H7 (cell line): ENCODE measurements at places on chromosomes 2 and 18.

DNA sequence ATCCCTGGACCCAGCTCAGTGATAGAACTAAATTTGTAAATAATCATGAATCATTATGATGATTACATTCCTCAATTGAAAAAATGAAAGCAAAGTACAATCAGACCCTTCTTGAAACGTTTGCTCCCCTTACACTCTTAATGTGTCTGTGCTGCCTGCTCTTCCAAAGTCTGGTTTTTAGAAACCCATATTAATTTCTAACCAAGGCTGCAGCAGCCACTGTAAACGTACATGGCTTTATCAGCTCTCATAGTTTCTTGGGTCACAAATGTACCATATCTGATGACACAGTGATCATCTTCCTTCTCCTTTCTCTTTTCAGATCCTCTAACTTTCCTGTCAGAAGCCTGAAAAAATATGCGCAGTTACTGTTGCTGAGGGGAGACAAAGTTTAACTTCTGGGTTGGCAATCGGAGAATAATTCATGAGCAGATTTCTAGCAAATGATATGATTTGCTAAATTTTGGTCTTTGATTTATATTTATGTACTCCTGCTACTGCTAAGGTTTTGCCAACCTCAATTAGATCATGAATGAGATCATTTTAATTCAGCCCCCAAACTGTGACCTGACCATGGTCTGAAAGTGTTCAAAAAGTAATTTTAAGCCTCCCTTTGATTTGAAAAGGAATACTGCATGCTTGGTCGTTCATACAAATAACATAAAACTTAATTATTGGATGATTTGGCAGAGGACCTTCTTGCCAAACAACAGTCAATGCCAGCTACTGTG is 12.3 kb downstream of the ZEB2 start:
- DNase-seq: no peak

GRCh38 chr2:147554521-147555107 is 290.2 kb upstream of the ACVR2A start:
- DNase-seq: no peak

DNA sequence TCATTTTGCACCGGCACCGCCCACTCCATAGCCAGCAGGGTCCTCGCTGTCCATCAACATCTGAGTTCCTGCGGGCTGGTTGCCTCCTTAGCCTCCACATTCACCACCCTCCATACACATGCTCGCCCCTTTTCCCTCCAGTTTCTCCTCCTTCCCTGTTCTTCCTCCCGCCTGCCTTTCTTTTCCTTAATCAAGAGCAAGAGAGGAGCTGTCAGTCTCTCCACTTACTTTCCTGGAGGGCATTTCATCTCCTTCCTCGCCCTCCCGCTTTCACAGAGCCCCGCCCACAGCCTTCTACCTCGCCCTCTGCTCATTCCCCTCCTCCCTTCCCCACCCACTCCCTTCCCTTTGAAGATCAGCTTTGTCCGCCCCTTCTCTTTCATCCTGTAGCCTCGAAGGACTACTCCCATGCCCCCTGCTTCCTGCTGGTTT is 13.8 kb upstream of the ZBTB7C start:
- DNase-seq: peak; percentile 59

DNA sequence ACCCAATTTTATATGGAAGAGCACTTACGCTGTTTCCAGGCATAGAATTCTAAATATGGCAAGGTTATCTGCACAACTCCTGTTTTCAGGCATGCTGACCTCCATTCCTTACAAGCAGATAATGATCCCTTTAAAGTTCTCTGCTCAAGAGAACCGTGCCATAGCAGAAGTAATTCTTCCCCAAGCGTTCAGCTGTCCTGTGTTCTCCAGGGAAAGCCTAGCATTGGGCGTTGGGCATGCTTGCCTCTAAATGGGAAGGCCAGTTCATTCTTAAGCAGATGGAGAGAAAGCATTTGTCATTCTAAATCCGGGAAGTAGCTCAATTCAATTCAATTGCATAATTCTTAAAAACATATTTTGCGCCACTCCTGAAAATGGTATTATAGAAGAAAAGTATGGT is 55.7 kb upstream of the EML4 start:
- no peak for DNase-seq

DNA sequence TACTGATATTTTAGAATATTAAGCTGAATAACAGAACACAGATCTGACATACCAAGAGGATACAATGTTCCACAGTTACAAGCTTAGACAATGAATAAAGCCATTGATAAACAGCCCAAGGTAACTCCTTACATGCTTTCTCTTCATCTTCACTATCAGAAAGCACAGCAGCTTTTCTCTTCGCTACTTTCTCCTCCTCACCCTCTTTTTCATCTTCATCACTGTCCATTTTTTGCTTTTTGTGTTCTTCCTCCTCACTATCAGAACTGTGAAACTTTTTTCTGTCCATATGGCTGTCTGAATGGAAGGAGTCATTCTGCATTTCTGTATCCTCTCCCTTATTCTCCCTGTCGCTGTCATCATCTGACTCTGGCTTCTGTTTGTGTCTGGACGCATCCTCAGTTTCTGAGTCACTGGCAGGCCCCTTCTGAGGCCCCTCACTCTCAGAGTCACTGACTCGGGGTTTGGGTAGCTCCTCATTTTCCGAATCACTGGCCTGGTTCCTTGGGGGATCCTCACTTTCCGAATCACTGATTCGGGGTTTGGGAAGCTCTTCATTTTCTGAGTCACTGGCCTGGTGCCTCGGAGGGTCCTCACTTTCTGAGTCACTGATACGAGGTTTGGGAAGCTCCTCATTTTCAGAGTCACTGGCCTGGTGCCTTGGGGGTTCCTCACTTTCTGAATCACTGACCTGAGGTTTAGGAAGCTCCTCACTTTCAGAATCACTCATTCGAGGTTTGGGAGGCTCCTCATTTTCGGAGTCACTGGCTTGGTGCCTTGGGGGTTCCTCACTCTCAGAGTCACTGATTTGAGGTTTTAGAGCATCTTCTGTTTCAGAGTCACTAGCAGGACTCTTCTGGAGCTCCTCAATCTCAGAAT is 21.5 kb downstream of the IWS1 start:
- DNase-seq: no peak

GRCh38 chr2:25699216-25699615 is 25.8 kb upstream of the DTNB start:
- DNase-seq: no peak

GRCh38 chr2:205482399-205483081 is 199.8 kb upstream of the NRP2 start:
- DNase-seq: peak; percentile 12

DNA sequence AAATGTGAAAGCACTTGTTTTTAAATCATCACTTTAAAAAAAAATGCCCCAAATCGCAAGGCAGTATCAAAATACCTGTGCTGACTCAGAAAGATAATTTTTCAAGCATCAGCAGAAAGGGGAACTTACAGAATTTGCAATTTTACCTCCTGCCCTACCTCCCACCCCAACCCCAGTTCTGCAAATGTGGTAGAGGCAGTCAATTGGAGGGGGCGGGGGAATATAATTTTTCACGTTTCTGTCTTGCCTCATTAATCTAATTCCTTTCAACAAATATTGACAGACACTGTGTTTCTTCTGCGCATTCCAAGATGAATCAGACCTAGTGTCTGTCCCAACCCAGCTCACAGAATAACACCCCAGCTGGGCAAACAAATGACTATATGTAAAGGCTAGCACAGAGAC is 76.8 kb downstream of the ALPK2 start:
- DNase-seq: no peak

DNA sequence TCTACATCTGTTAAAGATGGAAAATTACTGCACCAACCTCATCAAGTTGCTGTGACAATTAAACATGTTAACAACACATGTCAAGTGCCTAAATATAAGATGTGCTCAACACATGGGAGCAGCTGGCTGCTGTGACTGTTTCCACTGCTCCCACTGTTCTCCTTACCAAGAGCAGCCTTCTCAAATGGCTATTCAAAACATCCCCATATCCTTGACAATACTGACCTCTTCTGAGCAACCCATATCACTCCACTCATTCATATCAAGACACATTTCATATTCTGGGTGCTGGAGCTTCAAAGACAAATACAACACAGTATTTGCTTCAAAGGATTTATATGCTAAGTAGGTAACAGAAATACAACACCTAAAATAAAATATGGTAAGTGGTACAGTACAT is 60.3 kb downstream of the PIAS2 start:
- DNase-seq: no peak

GRCh38 chr2:239857591-239857990 is 167.6 kb downstream of the NDUFA10 start:
- no peak for DNase-seq

GRCh38 chr2:233165895-233166661 is 85.4 kb upstream of the ATG16L1 start:
- no peak for DNase-seq

DNA sequence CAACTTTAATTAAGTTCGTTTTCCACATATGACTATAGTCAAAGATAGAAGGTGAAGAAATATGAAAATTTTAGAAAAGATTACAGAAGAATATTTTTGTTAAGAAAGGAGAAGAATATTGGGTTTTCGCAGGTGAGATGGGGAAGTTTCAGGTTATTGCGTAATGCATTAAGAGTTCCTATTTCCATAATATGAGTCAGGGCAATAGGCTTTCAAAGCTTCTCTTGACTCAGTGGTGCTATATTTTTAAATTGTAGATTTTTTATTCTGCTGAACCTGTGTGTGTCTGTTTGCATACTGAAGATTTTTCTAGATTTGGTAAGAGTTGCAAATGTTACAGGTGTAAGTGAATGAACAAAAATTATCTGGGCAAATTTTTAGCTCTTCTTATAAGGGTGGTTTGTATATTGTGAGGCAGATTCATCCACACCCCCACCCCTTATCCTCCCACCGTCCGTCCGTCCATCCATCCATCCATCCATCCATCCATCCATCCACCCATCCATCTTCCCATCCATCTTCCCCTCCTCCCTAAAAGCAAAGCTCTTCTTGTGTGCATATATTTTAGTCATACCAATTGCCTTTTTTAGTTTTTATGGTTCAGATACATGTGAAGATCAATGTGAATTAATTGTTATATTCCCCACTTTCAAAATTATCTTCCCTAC is 69.6 kb downstream of the MYO1B start:
- DNase-seq: no peak

DNA sequence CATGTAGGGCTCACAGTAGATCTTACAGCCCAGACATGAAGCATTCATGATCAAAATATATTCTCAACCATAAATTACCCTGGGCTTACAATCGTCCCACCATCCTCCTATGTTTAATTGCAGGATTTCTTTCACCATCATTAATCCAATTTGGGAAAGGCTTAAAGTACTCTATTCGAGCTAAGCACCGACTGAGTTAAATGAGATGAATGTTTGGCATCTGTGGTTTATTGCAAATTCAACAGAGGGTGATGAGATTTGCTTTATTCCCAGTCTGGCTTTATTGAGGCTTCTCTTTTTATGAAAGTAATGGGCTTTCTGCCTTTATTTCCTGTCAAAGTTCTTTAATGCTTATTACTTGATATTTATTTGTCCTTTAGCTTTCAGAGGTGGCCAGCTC is 159.0 kb downstream of the METTL4 start:
- DNase-seq: no peak

DNA sequence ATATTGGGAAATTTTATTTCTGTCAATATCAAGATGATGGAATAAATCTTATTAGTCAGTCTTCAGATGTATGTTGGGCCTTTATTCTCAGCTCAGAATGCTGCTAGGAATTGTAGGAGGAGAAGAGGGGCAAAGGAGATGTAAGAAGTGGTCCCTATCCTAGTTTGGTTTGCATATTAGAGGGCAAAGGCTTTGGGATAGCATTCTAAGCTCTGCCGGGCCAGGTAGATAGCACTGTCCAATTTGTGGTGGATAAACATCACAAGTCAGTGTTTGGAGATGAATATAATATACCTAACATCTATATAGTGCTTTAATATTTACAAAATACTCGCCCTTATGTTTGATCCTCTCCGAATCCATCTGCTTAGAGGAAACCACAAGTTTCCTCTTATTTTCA is 149.2 kb downstream of the GULP1 start:
- DNase-seq: no peak

- no peak for DNase-seq
These were observed 859.3 kb upstream of the KLHL29 start for GRCh38 chr2:22525681-22526080.

DNA sequence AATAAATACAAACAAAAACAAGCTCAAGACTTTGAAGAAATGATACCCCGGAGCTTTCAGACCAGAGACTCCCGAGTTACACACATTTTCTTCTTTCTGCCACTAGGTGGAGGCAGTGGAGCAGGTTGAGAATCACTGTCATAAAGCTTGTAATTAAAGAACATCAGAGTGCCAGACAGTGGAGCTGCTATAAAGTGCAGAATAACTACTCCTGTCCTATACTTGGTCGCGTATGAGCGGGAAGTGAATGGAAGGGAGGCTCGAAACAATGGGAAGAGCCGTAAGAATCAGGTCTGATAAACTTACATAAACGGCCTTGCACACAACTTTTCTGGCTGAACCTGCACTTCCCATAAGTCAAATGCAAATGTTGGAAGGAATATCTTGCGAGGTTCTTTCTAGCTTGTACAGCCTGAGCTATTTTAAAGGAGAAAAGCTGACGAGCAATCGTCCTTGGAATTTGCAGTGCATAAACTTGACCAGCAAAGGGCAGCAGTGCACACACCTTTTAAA is 189.0 kb downstream of the RPIA start:
- no peak for DNase-seq

- no peak for DNase-seq
These were observed 68.4 kb downstream of the BCL11A start for GRCh38 chr2:60485055-60485454.

GRCh38 chr2:191721331-191721730 is 43.4 kb downstream of the NABP1 start:
- DNase-seq: no peak

DNA sequence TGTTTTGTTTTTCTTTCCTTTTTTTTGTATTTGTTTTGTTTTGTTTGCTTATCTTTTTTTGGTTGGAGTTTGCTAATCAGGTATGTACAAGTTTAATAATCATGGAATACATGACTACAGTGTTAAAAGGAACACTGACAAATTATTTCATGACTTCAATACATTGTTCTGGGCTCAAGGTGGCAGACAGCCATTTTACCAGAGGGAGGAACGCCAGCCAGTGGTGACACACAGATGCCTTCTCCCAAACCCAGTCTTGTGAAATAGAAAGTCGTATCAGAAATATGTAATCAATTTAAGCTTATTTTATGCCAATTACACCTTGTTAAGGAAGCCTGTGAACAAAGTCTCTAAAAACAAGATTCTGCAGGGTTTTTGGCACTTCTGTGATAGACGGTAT is 264.0 kb upstream of the EPHA4 start:
- DNase-seq: no peak

DNA sequence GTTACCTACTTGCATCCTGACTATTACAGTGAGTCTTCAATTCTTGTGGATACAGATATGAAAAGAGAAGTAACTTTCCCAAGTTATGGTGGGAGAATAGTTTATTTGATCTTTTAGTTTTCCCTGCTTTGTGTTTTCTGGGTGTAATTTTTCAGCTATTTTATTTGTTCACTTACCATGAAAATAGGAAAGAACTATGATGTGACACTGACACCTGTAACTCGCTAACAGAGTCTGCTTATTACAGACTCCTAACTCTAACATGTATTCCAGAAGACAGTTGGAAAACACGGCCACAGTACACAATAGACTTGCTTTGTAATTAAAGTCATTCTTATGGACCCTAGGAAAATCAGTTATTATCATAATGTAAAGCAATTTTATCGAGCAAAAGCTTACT is 323.2 kb downstream of the LRRTM1 start:
- DNase-seq: no peak
